ENCODE measurements at places on chromosomes 5 and 9. TPM values are rescaled to one million over a fixed set of nuclear protein-coding genes. Genes with fewer than 3 reads are reported as not detected.

DNA sequence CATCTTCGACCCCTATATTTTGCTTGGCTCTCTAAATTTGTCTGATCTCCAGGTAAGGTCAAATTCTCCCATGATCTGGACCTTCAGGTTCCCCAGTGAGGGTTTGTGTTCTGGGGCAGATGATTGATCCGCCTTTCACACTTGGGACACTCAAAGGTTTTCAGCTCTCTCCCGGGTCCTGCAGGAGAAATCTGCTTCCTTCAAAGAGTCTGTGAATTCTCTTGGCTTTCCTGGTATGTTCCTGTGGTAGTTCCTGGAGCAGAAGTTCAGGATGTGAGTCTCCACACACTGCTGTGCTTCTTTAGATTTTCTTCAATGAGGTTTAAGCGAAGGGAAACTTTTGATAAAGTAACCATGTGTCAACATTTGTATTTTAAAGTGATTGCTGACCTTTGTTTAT lies 318.0 kb downstream of the TAF11L14 start:
- no peak for DNase-seq

DNA sequence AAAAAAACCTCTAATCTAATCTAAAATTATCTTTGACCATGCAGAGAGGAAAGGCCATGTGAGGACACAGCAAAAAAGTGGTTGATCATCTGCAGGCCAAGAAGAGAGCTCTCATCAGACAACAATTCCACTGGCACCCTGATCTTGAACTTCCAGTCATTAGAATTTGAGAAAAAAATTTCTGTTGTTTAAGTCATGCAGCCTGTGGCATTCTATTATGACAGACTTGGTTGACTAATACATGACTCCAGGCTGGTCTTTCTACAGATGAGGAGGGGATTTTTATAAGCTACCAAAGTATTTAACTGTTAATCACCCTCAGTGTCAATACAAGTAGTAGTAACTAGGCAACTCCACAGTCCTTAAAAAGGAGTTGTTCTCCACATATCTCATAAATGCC lies 358.5 kb upstream of the RGMB start:
- no peak for DNase-seq

SPEF2 gene
- total RNA-seq = 4.0 TPM

- no peak for DNase-seq
Measured at GRCh38 chr9:136401173-136401922, 1.4 kb upstream of the SNAPC4 start.

TSPAN17 gene
- 21.0 TPM for total RNA-seq

DNA sequence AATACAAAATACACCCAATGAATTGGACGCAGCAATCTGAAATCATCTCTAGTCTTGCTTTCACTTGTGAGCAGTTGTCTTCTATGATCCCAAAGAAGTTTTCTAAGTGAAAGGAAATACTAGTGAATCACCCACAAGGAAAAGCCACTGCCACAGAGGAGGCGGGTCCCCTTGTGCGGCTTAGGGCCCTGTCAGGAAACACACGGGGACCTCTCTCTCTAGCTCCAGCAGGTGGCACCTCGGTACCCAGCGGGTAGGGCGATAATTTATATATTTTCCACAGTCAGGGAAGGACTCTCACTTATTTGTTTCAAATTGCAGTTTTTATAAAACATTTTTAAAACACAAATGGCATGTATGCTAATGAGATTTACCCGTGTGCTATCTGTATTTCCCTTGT lies 417.1 kb downstream of the KDM4C start:
- DNase-seq = no peak

HTR4 gene
- under 0.01 TPM for total RNA-seq

- no peak for DNase-seq
Measured at GRCh38 chr5:180820788-180821321, 18.2 kb upstream of the MGAT1 start.

- DNase-seq = no peak
Measured at GRCh38 chr5:11346336-11346735, 557.9 kb downstream of the CTNND2 start.

GRCh38 chr5:133222040-133222439 lies 170.2 kb downstream of the HSPA4 start:
- DNase-seq = no peak

IL6ST gene
- 17.2 TPM for total RNA-seq

- no peak for DNase-seq
Measured at GRCh38 chr5:76209297-76209696, 126.1 kb downstream of the SV2C start.

- no peak for DNase-seq
Measured at GRCh38 chr5:72305194-72306142, 14.6 kb downstream of the MRPS27 start.

DNA sequence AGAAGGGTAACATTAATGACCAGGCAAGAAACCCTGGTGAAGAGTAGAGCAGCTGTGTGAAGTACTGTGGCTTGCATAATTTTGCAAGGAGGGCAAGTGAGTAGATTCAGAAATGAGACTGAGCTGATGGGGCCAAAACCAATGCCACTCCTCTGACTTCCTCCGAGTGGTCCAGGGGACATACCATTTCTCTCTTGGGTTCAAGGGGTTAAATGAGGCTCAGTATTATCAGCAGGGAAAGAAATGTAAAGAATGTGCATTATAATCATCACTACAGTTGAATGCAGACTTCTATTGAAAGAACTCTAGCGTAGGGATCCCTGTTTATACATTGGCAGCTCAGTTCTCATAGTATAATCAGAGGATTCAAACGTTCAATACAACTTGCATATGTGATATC lies 9.9 kb downstream of the POLR3G start:
- DNase-seq = no peak

GFI1B gene
- total RNA-seq = 72.4 TPM

ESM1 gene
- total RNA-seq = under 0.01 TPM

DNA sequence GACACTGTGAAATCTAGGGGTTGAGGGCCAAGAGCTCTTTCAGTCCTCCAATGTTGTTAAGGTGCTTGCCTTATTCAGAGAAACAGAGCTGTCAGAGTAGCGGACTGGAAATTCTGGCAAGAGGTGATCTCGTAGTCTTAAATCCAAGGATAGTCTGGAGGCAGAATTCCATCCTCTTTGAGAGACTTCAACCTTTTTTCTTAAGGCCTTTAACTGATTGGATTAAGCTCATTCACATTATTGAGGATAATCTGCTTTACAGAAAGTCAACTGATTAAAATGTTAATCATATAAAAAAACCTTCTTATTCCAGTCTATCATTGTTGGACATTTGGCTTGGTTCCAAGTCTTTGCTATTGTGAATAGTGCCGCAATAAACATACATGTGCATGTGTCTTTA lies 243.1 kb upstream of the COX7C start:
- no peak for DNase-seq

NUTM2G gene
- not detected for total RNA-seq

GRCh38 chr9:136352682-136353081 lies 10.9 kb downstream of the DNLZ start:
- DNase-seq = no peak

GRCh38 chr5:80963966-80964481 lies 3.9 kb downstream of the RASGRF2 start:
- no peak for DNase-seq

GAPT gene
- total RNA-seq = 24.5 TPM

PCDHA1 gene
- not detected for total RNA-seq

ANKRD34B gene
- total RNA-seq = under 0.01 TPM

DNA sequence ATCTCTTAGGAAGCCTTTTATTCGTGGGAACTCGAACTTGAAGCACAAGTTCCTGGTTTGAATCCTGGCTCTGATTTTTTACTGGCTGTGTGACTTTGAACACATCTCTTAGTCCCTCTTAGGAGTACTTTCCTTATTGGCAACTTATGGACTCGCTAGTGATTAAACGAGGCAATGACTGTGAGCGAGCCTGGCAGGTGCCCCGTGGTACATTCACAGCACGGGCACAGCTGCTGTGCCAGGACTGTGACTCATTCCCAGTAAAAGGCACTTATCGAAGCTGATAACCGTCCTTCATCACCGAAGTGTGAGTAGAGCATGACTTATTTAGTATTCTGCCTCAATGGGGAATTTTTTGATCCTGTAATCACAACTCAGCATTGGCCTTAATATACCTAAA lies 22.7 kb downstream of the CFAP90 start:
- DNase-seq = no peak

DNA sequence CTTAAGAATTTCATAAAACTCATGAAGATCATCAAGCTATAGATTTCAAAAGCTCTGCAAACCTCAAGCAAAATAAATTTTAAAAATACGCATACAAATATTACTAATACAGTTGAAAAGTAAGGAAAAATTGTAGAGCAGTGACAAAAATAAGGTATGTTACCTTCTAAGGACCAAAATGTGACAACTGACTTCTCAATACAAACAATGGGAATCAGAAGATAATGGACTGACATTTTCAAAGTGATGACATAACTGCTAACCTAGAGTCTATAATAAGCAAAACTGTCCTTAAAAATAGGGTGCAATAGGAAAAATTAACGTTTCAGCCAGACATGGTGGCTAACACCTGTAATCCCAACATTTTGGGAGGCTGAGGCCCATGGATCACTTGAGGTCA lies 27.1 kb downstream of the RMI1 start:
- DNase-seq = no peak

- no peak for DNase-seq
Measured at GRCh38 chr9:132249690-132250089, 87.8 kb downstream of the NTNG2 start.

DNA sequence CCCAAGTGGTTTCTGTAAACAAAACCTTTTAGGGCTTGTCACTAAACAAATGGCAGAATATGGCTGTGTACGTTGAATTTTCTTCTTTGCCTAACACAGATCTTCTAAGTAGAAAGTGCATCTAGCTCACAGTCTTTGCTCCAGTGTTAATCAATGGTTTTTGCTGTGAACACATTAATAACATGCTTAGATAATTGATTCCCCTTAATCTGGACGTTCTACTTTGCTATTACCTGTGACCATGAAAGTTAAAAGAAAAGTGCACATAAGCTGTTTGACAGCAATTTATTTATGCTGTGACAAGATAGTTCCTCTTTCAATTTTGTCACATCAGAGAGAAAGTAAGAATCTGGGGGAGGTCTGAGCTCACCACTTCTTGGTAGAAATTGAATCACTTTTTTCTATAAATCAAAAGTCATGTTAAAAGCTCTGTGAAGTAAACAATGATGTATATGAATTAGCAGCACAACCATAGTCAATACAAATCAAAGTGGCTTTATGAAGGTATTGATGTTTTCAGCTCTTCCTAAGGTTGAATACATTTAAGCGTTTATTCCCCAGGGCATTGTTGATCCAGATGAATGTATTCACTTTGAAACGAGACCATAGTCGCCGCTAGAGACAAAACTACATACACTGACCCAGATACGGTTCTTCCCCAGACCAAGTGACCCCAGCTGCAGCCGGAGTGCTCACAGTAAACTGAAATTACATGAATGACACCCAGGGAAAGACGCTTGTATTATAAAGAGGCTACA lies 174.6 kb upstream of the ZNF608 start:
- no peak for DNase-seq

DNA sequence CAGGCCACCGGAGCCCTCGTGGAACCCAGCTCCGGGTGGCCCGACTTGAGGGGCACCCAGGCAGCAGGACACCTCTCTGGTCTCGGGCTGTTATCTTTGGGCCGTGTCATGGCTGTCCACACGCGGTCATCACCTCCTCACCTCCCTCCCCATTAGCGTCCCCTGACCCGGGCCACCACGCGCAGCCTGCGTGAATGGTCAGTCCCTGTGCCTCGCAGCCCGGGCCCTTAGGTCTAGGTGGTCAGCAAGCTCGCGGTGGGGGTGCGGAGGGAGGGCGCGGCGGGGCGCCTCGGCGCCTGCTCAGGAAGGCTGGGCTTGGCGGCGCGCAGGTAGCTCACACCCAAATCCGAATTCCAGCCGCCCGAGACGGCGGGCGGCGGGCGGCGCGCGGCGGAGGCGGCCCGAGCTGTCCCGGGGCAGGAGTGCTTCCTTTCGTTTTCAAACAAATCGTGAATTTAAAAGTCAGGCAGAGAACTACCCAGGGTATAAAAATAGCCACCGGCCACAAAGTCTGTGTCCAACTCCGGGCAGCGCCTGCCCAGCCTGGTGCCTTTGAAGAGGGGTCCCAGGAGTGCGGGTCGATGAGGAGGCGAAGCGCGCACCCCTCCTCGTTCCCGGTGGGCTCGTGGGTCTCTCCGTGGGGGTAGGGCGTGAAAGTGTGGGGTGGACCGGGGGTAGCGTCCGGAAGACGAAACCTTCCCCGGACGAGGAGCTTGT lies 1.0 kb upstream of the RXRA start:
- no peak for DNase-seq

IL7R gene
- total RNA-seq = 0.81 TPM

OCLN gene
- total RNA-seq = 18.6 TPM

- DNase-seq = no peak
Measured at GRCh38 chr9:98990181-98990870, 46.6 kb downstream of the COL15A1 start.

MEF2C gene
- total RNA-seq = 98.0 TPM

GRCh38 chr5:159616952-159617351 lies 286.7 kb upstream of the IL12B start:
- DNase-seq = no peak
